ENCODE measurements at places on chromosomes 7 and 10. TPM values are rescaled to one million over a fixed set of nuclear protein-coding genes. Genes with fewer than 3 reads are reported as not detected.

C10orf67 gene
- total RNA-seq, result 0.50 TPM

DNA sequence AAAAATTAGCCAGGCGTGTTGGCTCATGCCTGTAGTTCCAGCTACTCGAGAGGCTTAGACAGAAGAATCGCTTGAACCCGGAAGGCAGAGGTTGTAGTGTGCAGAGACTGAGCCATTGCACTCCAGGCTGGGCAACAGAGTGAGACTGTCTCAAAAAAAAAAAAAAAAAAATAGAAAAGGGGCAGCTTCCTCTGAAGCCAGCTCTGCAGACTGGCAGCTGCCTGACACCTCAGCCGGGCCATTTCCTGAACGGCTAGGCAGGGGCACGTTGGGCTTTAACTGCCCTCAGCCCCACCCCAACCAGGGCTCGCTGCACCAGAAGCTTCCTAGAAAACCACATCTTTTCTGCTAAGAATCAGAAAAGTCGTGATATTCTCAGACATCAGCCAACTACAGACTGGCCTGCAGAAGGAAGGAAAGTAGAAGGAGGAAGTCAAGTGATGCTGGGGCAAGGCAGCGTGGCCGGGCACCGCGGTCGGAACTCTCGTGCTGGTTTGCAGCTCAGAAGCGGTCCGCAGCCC lies 38.0 kb downstream of the PRKAG2 start:
- no peak for DNase-seq

DNA sequence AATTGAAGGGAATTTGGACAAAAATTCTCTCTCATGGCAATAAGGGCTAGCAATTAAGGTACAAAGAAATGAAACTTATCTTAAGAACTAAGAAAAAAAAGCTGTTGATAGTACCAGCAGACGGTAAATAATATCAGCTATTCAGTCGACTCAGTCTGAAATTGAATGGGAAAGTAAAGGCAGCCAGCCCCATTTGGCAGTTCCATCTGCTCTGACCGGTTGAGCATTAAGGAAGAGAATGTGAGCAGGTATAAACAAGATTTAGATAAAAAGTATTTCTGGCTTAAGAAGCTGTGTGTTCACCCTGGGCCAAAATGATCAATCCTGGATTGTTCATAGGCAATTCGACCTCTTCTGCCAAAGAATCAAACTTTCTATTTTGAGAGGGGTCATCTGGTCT lies 154.6 kb upstream of the NPVF start:
- no peak for DNase-seq

- peak; percentile 58 for DNase-seq
Measured at GRCh38 chr7:133795068-133795665, 332.0 kb upstream of the LRGUK start.

DNA sequence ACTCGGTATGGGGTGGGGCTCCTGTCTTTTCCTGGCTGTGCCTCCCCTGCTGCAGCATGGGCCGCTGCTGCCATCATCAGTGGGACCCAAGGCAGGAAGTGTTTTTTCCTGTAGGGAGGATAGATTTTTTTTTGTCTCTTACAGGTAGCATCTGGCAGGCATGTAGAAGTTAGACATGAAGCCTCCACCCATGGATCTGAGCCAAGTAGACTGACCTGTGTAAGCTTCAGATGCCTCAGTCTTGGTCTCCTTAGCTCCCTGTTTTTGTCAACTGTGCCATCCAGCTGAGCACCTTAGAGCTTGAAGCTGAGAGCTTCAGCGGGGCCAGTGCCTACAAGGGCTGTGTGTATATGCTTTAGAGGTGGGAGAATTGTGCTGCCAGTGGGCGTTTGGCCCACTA lies 93.5 kb downstream of the AUTS2 start:
- DNase-seq, result no peak

ADAMTS14 gene
- 0.21 TPM for total RNA-seq

DNA sequence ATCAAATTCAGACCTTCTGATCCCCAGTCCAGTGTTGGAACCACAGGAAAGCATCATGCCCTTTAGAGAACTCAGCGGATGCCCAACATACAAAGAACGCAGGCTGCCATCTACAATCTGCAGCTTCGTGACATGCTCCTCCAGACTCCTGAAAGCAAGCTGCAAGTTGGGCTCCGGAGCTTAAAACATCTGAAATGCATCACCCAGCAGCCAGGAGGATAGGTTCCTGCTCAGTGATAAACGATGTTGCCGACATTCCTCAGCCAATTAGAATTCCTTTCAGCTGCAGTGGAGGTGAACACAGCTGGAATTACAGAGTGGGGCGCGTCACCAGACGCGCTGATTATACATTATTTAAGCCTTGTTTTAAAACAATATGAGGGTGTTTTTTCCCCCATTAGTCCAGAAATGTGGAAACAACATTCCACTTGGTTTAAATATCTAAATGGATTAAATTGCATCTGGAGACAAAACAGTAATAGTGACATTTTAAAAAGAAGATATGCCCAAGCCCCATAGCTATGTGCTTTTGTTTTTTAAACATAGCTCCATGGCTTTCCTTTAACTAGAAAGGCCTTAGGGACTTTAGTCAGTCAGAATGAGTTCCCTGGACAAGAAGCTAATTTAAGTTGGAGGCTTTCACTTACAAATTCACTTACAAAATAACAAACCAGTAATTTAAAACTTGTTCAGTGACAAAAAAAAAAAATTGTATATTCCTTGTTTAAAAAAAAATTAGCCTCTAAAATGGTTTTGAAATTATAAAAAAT lies 6.3 kb downstream of the SMURF1 start:
- peak; percentile 77 for DNase-seq

DNA sequence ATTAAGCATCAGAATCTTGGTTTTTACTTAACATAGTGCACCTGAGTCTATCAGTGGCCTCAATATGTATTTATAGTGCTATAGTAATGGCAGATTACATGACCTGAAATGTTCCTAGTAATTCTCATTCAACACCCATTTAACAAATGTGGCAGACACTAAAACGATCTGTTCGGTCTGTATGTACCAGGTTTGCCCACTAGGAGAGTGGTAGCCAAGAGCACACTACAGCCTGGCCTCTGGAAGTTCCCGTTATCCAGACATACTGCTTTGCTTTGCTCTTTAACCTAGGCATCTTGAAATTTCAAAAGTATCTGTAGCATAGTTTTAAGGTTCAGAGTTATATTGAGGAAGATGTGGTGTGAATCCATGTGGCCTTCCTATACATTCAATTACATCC lies 395.7 kb upstream of the NRG3 start:
- DNase-seq, result no peak

DNA sequence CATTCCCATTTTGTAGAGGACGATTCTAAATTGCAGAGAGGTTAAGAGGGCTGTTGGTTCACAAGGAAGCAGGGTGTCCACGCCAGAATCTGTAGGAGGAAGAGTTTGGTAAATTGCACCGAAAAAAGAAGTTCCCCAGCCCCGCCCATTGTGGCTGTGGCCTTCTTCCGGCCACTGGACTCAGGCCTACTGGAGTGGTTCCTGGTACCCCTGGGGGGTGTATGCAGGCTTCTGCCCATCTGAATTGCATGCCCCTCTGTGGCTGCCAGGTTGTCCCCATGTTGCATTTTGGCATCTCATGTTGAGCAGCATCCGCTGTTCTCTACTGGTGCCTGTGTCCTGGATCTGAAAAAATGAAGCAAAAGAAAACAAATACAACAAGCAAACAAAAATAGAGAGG lies 234.2 kb downstream of the WDR11 start:
- DNase-seq, result no peak

- no peak for DNase-seq
Measured at GRCh38 chr7:91843831-91844230, 36.7 kb downstream of the MTERF1 start.

GRCh38 chr10:114998993-114999392 lies 61.0 kb downstream of the TRUB1 start:
- DNase-seq, result no peak

DNA sequence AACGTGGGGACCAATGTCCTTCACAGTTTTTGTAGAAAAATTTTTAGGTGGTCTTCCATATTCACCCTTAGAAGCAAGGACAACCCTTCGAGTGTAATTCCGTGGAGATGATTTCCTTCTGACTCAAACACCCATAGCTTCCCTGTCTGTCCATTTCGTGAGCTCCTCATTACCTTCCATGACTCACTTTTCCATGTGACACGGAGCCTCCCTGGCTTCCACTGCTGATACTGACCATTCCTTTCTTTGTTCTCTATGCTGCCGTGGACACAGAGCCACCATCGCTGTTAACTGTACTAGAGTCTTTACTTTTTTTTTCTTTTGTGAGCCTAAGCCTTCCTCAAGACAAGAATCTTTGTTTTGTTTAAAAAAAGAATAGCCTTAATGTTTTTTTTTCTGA lies 12.5 kb upstream of the ARMS2 start:
- DNase-seq, result no peak

TNPO3 gene
- 72.7 TPM for total RNA-seq

FAM25A gene
- not detected for total RNA-seq

DNA sequence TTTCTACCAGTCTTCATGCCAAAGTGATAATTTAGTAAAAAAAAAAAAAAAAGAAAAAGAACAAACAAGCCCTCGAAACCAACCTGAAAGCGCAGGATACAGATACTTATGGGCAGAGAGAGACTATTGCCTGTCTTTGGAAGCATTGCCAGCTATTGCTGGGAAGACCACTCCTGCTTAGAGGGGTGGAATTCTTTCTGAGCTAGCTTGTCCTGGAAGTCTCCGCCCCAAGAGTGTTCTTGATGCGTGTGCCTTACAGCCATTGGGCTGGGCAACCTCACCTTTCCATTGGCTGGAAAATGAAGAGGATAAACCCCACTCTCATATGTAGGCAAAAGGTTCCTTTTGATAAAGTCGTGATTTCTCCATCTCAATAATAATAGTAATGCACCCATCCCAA lies 19.9 kb upstream of the INSYN2A start:
- no peak for DNase-seq

GRCh38 chr7:151424799-151425198 lies 15.0 kb upstream of the WDR86 start:
- no peak for DNase-seq

GRCh38 chr7:142581341-142581740 lies 167.9 kb upstream of the PRSS1 start:
- DNase-seq, result no peak

JAKMIP3 gene
- 2.0 TPM for total RNA-seq

DNA sequence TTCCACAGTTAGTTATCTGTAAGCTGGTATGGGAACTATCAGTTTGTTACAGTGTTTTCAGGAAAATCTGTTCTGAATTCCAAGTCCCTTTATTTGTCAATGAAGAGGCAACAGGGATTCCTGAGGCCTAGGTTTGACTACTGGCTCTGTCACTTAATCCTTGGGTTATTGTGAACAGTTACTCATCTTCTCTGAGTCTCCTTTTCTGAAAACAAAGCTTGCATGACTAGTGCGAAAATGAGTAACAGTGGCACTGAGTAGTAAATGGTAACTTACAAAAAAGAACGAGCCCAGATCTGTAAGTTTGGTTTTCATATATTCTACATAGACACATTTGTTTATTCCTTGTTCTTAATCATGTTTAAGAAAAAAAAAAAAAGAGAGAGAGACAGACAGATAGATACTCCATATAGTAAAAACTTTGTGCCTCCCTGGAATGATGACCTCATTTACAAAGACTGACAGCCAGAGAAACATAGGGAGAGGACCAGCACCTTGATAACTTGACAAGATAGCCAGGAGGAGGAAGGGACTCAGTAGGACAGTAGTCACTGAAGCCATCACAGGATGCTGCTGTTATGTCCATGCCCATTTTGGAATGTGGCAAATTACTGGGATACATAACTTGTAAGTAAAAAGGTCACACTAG lies 1.9 kb downstream of the MRPS33 start:
- no peak for DNase-seq

DNA sequence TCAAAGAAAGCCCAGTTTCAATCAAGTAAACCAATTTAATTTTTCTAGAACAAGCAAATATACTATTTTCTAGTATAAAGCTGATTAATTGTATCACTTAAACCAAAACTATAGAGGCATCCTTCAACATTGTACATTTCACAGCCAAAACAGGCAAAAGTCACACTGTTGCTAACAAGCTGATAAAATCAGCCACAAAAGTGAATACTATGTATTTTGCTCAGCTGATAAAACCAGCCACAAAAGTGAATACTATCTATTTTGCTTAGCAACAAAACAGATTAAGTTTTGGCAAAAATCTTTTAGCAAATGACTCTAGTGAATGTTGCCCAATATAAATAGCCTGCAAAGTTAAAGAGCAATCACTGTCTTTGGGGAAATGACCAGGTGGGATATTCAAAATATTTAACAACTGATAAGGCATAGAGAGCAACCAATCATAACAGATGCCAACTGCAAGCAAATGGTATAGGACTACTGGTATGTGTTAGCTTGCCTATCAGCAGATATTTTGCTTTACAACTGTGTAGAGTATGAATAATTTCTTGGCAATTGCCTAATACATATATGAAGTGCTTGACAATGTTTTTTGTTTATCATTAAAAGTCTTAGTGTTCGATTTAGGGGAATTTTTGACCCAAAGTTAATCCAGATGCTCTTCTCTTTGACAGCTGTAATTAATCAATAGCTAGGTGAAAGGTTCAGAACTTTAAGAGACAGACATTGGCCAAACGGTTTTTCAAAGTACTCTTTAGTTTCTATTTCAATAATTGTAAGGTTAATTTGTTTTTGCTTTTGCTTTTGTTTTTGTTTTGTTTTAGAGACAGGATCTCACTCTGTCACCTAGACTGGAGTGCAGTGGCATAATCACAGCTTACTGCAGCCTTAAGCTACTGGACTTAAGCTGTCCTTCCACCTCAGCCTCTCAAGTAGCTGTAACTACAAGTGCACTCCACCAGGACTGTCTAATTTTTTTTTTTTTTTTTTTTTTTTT lies 44.4 kb upstream of the SP4 start:
- no peak for DNase-seq

- no peak for DNase-seq
Measured at GRCh38 chr7:157757776-157758467, 421.1 kb downstream of the DNAJB6 start.

DNA sequence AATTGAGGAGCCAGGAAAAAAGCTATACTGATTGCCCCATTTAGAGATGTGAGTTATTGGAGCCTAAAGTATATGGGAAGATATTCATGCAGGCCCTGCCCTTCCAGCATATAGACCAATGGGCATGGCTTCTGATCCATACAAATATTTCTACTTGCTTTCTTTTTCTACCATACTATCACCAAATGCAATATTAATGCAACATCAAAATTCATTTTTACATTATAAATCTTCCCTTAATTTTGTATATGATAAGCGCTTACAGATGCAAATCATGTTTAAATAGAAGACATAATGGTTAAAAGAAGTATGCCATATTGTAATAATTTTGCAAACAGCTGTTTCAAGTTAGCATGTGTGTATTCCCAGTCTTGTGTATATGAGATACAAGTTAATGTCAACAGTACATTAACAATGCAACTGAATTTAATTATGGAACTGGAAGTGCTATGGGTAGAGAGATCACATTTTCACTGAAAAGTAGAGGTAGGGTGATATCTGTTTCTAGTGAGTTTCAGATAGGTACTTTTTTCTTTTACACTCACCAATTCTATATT lies 24.6 kb upstream of the WNT16 start:
- DNase-seq, result no peak

DNA sequence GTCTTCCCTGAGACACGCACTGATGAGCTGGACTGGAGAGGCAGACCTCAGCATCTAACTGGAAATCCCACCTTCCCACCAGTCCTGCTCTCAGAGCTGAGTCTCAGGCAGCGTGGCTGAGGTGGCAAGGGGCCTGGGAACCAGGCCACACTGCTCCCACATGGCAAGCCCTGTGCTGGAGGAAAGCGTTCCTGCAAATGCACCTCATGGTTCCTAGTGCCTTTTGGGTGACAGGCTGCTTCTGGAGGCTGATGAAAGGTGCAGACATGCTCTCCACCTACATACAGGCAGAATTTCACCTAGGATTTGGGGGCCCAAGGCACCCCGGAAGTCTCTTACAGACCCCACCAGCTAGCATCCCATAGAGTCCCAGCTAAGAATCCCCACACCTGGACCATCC lies 432.9 kb upstream of the FOXK1 start:
- no peak for DNase-seq
